ENCODE measurements at places on chromosomes 6 and 20.

- no peak for DNase-seq
Observed at GRCh38 chr6:153130515-153131036, 506 bp downstream of the RGS17 start.

DNA sequence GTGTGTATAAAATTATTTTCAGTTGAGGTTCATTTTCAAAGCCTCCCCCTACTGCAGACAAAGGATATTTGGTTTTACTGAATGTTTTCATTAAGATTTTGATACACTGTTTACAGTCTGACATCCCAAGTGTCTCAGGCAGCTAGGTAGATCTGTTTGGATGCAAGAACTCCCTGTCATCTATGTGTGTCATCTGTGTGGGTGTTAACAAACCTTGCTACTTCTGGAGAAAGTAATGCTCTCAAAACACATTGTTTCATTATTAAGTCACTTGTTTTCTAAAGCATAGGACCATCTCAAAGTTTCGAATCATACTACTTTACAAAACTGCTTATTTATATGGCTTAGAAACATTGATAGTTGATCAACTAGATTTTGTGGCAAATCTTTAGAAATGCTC, 114.5 kb upstream of the TMEM170B start:
- DNase-seq: no peak

DNA sequence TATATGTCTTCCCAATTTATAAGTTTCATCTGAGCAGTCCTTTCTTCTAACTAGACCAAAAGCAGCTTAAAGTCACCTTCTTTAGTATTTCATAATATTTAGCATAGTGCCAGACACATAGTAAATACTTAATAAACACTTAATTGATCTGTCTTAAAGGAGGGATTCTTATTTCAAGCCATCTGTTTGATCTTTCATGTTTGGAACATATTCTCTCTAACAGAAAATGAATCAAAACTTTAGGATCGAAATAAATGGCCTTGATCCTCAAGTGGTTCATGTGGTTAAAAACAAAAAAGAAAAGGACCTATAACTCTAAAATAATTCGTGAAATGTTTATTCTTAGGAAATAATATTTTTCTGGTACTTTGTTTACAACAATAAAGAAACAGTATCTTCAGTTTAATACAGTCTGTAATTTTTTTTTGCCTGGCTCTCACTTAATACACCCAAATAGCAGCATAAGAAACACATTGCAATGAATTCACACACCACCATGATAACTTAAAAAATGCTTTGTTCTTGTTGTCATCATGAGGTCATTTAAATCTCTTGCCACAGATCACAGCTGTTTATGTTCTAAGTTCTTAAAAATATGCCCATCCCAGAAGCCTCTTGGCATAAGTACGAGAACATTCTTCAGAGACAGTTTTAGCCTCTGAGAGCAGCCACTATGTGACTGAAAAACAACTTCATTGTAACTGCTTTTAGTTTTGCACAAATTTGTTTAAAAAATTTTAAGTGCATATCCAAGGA, 48.1 kb downstream of the ESF1 start:
- DNase-seq: no peak

- no peak for DNase-seq
Observed at GRCh38 chr6:150874179-150874578, 8.7 kb downstream of the MTHFD1L start.

GRCh38 chr20:3041854-3042409, 1.5 kb upstream of the GNRH2 start:
- no peak for DNase-seq

DNA sequence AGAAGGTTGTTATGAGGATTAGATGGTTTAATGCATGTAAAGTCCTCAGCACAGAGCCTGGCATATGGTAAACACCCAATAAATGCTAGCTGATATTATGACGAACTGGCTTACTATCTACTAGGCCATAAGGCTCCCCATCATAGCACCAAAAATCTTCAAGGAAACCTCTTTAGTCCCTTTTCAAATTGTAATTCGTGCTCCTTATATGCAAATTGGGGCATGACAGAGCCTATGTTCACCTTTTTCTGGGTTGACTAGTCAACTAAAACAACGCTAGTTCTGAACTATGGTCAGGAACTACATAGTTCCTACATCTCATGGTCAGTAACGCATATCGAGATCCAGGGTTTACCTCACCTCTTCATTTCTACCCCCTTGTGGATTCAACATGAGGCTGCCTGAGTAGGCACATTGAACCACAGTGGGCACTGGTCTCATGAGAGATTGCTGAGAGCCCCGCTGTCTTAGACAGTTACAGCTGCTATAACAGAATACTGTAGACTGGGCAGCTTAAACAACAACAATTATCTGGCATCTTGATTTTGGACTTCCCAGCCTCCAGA, 97.2 kb upstream of the TNFAIP3 start:
- no peak for DNase-seq

DNA sequence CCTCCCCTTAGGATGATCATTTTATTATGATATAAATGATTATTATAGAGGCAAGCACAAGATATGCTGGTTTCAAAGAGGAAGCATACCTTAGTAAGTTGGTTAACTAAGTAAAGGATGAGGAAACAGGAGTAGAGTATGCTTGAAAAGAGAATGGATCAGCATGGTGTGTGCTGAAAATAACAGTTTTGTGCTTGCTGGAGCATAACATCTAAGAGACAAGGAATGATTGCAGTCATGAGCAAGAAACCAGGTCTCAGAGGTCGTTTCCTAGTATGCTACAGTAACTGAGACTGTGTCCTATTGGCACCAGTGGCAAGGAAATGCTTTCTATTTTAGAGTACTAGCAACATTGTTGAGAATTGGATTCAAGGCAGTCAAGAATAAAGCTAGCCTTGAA, 34.1 kb downstream of the CDC40 start:
- DNase-seq: no peak

GRCh38 chr6:24610672-24611071, 35.3 kb downstream of the KIAA0319 start:
- no peak for DNase-seq

DNA sequence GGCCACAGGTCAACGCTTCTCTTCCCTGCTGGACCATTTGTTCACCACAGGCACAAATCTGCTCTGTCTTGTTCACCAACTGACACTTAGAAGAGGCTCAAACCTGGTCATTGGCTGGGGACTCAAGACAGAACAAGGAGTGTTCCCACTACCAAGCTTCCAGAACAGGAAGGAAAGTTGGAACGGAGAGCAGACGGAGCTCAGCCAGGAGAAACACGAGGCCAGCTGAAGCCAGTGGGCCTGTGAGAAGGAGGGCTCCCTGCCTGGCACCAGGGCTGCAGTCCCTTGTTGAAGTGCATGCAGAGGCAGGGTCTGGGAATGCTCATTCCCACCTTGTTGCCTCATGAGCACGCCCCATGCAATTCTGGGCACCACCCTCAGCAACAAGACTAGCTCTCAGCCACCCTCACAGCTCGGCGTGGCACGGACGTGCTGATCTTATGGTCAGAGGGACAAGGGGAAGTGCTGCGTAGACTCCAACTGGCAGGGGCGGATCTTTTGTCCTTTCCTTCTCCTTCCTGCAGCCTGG, 236.6 kb upstream of the QKI start:
- no peak for DNase-seq

DNA sequence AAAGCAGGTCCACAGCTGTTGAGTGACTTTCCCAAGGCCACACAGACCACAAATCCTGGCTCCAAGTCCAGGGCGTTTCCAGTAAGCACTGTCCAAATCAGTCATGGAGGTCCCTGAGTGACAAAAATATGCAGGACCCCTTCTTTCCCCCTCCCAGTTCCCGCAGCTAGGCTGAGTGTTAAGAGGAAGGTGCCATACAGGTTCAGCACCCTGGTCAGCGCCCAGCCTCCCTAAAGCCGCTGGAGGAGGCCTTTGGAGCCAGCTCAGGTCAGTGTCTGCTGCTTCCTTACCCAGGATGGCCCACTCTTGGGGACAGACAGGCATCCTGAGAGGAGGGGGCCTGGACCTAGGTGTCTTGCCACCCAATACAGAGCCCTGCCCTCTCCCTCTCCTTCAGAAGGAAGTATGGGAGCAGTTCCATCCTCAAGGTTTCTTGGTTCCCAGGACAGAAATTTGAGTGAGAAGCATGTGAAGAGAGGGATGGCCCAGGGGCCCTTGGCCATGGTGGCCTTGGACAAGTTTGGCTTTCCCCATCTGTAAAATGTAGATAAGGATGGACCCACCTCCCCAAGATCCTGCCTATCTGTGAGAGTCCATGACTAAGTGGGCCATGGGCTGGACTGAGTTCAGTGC, 13.2 kb downstream of the TMEM74B start:
- peak; percentile 77 for DNase-seq

DNA sequence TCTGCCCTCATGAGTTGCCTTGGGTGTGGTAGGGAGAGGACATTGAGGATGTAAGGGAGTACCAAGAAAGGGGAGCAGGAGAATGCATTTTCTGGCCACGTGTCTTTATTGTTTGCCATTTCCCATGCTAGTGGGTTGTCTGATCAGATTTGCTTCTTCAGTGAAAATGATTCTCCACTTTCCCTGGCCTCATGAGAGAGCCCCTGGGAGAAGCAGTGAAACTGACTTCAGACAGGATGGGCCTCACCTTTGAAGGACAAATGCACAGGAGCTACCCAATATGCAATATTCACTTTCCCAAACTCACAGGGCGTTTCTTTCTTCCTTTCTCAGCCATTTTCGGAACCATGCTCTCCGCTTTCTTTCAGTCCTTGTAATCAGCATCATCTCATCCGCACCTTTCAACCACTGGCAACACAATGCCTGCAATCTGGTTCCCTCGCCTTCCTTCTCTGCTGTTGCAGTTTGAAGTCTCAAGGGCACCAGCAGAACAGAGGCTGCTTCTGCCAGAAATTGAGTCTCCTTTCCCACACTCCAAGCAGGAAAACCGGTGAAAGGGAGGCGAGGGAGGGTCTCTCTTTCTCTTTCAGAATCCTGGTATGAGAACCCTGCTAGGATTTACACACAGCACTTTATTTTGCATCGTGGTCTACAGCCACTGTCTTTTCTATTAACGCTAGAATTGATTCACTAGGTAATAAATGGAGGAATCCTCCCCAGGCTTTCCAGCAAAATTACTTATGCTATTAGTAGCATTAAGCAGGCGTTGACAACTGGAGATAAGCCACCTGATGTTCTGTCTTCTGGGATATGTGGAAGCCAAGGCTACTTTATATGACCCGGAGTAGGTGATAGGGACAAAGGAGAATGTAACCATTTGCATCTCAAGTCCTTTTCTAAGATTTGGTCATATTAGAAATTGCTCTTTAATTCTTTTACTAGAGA, 62.0 kb upstream of the FAM184A start:
- DNase-seq: no peak

- DNase-seq: no peak
Observed at GRCh38 chr20:60653111-60653845, 598.8 kb upstream of the CDH4 start.

- peak; percentile 74 for DNase-seq
Observed at GRCh38 chr6:1424306-1424927, 35.0 kb downstream of the FOXF2 start.

Data from H9 (cell line).